ENCODE measurements at places on chromosomes 1 and 21.

- DNase-seq, result no peak
Observed at GRCh38 chr1:178004926-178005391, 35.1 kb upstream of the SEC16B start.

DNA sequence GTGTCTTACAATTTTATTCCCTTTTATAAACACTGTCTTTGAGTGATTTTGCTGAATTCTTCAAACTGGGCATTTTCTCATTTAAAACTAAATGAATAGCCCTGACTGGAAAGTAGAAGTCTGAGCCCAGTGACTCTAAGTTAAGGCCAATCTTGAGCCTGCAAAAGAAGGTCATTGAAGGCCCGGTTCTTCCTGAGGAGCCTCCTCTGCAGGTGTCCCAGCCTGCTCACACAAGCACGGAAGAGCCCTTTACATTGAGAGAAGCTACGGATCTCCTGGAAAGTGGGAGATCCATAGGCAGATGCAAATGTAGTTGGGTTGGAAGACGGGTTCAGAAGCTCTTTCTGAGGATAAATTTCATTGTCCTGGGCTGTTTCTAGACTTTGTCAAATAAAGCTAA lies 3.9 kb downstream of the ZNF678 start:
- no peak for DNase-seq

DNA sequence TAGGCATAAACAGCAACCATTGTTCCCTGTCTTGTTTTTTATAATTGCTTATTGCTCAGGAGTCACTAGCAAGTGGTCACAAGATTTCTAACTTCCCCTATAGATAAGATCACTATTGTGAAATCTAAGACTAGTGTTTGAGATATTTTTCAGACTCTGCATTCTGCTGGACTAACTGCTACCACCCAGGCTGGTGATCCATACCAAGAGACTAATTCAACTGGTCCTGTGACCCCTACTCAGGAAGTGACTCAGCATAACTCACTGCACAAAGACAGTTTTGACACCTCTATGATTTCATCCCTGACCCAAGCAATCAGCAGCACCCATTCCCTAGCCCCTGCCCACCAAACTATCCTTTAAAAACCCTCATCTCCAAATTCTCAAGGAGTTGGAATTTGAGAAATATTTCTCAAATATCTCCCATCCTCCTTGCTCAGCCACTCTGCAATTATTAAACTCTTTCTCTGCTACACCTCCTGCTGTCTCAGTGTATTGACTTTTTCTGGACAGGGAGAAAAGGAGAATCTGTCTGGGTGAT lies 52.7 kb downstream of the TRIM33 start:
- no peak for DNase-seq

DNA sequence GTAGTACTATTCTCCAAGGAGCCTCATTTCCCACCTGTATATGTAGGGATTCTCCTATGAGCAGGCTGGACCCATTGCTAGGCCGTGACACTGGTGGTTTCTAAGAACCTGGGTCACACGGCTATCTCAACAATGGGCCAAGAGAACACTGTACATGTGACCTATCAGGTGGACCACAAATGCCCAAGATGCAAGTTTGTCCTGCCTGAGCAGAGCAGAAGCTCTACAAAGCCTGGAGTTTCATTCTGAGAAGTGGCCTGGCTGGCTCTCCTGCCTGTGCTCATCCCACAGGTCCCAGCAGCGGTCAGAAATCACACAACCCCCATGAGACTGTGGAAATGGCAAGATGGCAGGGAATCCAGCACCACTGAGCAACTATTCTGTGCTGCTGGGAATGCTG lies 17.2 kb downstream of the THEMIS2 start:
- no peak for DNase-seq

DNA sequence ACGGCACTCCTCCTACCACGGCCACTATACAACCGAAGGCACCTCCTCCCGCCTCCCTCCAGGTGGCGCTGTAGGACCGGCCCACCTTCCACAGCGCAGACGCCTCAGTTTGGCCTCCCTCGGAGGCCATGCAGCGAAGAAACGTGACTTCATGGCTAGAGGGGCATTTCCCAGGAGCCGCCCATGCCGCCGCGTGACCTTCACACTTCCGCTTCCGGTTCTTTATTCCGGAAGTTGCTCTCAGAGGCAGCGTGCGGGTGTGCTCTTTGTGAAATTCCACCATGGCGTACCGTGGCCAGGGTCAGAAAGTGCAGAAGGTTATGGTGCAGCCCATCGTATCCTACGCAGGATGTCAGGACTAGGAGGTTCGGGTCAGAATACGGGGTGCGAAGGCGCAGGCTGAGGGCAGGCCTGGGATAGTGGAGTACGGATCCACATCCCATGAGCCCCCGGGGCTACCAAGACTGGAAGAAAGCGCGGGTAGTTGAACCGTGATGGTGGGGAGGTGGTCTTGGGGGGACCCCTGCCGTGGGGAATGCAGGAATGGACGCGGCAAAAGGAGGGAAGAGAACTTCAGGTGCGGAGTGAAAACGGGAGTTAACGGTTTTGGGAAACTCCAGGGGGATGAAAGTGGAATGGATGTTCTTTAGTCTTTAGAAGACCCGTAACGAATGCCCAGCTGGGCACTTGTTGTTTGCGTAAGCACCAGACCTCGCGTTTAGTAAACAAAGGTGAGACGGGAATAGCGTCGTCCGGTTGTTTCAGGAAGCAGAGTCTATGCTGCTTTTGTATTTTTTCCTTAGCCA lies at the start of gene SNRPE:
Gene SNRPE (plus strand): TSS at position 221 of the 806 bp plus-strand sequence. CDS start 61 bp downstream, at position 282.
- DNase-seq, result peak; percentile 97

- peak; percentile 21 for DNase-seq
Observed at GRCh38 chr1:199551967-199552565, 475.4 kb upstream of the NR5A2 start.

Data from CD4-positive, alpha-beta T cell treated with Interleukin-2 at 100 ng/mL for 4 hours (primary cell).